ENCODE measurements at places on chromosomes 11 and 22.

DNA sequence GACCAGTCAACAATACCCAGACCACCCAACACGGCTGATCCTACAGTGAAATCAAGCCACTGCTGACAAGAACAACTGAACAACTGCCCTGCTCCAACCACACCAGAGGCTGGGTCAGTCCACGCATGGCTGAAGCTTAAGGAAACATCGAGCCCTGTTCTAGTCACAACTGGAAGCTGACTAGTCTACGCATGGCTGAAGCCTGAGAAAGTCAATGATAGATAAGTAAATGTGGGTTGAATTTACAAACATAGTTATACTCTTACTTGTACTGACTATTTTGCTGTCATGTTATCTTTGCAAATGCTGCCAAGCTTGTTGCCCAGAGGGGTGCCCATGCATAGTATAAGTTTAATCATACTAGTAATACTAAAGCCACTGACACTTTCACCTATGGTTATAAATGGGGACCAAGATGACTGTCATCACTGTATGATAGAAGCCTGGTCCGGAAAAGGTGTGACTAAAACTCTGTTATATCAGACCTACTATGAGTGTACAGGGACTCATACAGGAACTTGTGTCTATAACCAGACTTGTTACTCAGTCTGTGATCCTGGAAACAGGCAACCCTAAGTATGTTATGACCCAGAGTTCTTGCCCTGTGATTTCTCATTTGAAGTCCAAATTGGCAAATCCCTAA lies 43.4 kb upstream of the GLYAT start:
- no peak for DNase-seq

DNA sequence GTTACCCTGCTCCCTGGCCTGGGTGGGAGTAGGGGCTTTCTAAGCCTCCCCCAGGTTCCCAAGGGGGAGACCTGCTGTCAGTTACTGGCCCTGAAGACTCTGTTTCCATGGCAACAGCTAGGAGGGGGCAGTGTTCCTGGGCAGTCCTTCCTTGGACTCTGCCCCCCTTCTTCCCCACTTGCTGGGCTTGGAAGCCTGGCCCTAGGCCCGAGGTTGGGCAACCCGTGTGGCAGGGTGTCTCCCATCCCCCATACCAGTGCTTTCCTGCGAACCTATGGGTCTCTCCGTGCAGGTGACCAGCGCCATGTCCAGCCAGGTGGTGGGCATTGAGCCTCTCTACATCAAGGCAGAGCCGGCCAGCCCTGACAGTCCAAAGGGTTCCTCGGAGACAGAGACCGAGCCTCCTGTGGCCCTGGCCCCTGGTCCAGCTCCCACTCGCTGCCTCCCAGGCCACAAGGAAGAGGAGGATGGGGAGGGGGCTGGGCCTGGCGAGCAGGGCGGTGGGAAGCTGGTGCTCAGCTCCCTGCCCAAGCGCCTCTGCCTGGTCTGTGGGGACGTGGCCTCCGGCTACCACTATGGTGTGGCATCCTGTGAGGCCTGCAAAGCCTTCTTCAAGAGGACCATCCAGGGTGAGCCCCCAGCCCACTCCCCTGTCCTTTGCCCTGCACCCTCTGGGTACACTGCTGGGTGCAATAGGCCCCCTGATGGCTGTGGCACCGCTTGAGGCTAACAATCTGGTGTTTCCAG lies 1.7 kb downstream of the ESRRA start:
- DNase-seq, result no peak

- no peak for DNase-seq
Measured at GRCh38 chr22:29605527-29605850, 2.1 kb downstream of the NF2 start.

- DNase-seq, result no peak
Measured at GRCh38 chr11:19506816-19507486, 205.7 kb upstream of the NAV2 start.

GRCh38 chr11:65817312-65817834 lies 16.4 kb upstream of the SNX32 start:
- no peak for DNase-seq

GRCh38 chr11:100676901-100677300 lies 10.2 kb upstream of the ARHGAP42 start:
- DNase-seq, result no peak

DNA sequence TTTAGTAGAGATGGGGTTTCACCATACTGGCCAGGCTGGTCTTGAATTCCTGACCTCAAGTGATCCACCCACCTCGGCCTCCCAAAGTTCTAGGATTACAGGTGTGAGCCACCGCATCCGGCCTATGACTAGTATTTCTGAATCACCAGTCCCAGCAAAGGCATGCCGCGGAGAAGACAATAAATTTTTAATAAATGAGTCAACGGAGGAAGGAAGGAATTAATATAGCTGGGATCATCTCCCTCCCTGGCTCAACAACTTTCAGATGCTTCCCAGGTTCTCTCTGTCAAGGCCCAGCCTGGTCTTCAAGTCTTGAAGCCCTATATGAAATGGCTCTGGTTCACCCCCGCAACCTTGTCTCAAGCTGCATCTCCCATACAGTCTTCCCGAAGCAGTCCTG lies 45.7 kb downstream of the CYTH4 start:
- DNase-seq, result no peak

- no peak for DNase-seq
Measured at GRCh38 chr11:60498853-60499252, 6.3 kb downstream of the MS4A12 start.

DNA sequence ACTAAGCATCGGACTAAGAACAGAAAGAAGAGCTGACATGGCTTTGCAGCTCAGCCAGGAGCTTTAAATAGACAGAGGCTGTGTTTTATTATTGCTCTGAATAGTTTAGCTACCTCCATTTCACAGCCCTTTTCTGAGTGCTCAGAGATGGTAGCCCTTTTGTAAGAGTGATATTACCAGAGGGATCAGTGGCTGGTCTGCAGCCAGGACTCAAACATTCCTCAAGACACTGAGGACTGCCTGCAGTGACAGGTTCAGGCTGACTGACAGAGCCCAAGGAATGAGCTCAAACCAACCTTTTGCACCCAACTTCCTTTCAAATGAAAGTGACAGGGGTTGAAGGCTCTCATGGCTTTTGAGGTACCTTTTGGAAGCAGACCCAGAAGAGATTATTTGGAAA lies 189.0 kb downstream of the DDX10 start:
- no peak for DNase-seq

DNA sequence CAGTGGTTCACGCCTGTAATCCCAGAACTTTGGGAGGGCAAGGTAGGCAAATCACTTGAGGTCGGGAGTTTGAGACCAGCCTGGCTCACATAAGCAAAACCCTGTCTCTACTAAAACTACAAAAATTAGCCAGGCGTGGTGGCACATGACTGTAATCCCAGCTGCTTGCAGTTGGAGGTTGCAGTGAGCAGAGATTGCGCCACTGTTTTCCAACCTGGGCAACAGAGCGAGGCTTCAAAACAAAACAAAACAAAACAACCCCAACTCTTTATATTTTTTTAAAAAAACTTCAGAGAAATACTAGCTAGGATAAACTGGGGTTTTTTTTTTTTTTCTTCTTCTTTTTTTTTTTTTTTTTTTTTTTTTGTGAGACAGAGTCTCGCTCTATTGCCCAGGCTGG lies 31.8 kb upstream of the RAPSN start:
- DNase-seq, result no peak

DNA sequence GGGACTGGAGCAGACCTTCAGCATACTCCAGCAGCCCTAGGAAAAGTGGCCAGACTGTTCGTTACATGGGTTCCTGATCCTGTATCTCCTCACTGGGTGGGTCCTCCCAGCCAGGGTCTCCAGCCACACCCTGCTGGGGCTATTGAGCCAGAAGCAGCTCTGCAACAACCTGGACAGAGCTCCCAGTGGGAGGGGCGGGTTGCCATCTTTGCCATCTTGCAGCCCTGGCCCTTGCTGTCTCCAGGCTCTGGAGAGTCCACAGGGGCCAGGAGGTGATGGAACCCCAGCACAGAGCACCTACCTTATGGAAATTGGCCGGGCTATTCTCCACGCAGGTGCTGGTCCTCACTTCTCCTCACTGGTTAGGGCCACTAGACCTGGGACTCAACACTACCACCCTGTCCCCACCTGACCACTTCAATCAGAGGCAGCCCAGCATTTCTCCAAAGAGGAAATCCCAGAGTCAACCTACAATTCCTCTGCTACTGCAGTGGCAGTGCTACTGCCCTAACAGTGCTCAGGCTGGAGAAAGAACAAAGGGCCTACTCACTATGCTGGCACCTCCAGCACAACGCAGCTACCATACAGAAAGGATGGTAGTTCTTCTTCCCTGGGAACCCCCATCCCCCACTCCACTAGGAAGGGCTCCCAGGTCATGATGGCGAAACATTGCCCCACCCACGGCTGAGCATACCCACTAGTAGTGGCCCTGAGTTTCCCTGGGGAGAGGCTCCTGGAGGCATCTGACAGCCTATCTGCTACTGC lies 290.2 kb upstream of the NCAM1 start:
- no peak for DNase-seq

GRCh38 chr11:103648670-103649400 lies 387.6 kb upstream of the DDI1 start:
- no peak for DNase-seq

- DNase-seq, result peak; percentile 59
Measured at GRCh38 chr11:16226245-16226644, 130.1 kb downstream of the SOX6 start.

- DNase-seq, result no peak
Measured at GRCh38 chr22:29604076-29604360, 585 bp downstream of the NF2 start.

Measured in lung (tissue), 17 donors.